Retina (tissue), 1 donor: ENCODE measurements at places on chromosomes 7 and 10.
A peak's percentile ranks its signal among the peaks of the same experiment; 100 is the strongest.

DNA sequence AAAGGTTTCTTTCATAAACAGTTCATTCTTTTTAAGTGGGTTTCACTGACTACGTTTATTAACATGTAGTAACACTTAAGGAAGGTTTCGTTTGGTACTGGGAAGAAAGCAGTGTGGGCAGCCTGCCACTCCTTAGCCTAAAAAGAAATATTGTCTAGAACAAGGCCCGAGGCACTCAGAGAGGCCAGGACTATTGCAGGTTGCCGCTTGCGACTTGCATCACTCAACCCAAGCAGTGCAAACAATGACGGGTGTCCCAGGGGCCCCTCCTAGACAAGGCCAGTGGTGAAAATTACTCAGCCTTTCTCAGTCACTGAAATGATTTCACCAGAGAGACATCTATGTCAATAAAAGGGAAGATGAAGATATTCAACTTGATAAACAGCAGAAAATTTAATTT is 243.9 kb downstream of the SNX13 start:
- DNase-seq, result no peak

DNA sequence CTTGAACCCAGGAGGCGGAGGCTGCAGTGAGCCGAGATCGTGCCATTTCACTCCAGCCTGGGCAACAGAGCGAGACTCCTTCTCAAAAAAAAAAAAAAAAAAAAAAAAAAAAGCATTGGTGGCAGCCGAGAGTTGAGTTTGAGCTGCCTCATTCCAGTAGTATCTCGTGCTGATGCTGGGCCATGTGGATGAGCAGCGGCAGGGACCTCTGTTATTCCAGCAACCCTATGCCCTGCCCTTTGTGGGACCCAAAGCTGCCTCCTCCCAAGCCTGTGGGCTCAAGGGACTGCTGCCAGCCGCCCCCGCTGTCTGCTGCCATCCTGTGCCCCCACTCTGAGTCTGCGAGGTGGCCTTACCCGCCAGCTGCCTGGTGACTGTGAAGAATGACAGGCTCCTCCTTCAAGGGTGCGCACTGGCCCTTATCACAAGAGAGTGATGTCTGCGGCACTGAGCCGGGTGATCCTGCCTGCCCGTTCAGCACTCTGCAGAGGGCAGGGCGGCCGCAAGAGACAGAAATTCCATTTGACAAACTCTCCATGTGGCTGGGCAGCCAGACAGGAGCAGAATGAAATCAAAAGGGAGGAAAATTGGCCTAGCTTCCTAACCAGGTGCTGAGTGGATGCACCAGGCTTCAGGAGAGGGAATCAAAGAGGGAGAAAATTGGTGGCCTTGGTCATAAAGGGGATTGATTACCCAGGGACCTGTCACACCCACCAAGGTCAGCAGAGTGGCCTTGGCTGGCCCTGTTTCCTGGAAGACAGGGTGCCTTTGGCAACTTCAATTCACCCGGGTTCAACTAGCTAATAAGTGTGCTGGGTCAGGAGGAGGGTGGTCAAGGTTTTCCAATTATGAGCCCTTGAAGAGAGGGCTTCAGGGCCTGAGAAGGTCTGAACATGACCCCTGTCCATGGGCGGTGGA is 65.3 kb upstream of the ZMIZ1 start:
- no peak for DNase-seq

DNA sequence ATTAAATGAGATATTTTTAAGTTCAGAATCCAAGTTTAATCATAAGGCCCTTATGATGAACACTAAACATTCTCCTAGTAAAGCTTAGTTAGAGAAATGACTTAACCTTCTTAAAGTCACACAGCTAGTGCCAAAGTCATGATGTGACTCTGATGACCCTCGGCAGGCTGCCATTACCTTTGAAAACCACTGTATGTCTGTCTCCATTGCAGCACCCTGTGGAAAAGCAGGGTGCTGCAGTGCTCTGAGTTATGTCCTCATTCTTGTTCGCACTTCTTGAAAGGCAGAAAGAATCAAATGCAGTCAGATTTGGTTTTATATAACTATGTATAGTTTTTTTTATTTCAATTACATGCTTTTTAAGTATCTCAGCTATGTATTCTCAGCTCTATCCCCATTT is 105.0 kb downstream of the PHTF2 start:
- no peak for DNase-seq

DNA sequence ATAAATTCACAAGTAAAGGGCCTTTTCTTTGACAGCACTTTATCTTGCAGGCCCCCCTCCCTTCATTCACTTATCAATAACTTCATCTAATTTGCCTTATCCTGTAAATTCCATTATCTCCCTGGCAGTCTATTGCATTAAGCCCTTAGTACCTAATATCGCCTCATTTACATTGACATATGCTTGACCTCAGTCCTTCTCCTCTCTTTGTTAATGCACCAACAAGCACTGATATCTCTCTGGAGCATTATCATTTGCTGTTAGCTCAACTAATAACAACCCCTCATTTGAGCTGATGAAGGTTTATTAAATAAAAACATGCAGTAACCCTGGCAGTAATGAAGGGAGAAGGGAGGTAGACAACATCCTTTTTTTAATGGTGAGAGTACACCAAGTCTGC is 46.8 kb downstream of the EXOC4 start:
- DNase-seq, result no peak

GRCh38 chr10:72126184-72126871 is 38.0 kb upstream of the SPOCK2 start:
- no peak for DNase-seq

GRCh38 chr10:126867567-126868365 is 37.5 kb upstream of the DOCK1 start:
- DNase-seq, result no peak

GRCh38 chr10:44902941-44903545 is 8.1 kb upstream of the TMEM72 start:
- DNase-seq, result peak; percentile 76

GRCh38 chr10:79137826-79138225 is 69.1 kb downstream of the ZMIZ1 start:
- DNase-seq, result no peak

DNA sequence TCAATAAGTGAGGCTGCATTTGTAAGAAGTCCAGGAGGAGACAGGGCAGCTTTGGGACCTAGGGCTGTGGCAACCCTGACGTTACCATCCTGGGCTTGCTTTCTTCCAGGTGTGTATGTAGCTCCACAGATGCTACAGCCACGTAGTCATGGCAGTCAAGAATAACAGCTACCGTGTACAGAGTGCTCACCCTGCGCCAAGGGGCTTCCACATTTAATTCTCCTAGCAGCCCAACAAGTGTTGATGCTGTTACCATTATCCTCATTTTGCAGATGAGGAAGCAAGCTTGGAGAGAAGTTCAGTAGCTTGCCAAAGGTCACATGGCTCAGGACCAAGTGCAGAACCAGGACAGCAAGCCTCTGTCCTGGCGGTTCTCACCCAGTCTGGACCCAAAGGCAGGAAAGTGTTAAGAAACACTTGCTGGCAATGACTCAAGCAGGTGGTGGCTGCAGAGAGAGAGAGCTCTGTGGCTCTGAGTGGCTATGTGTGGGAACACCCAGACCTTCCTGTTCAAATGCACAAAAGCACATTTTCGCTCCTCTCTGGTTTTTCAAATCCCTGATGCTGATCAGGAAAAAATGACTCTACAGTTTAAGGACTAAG is 89.8 kb downstream of the CREM start:
- no peak for DNase-seq

- DNase-seq, result no peak
Measured at GRCh38 chr7:23687011-23687410, 7.0 kb downstream of the FAM221A start.

GRCh38 chr7:76292213-76292573 is 10.3 kb upstream of the HSPB1 start:
- no peak for DNase-seq

GRCh38 chr10:28241741-28242399 is 61.0 kb downstream of the MPP7 start:
- peak; percentile 52 for DNase-seq

GRCh38 chr7:131124001-131124629 is 203.6 kb upstream of the MKLN1 start:
- DNase-seq, result no peak

GRCh38 chr7:116322541-116322940 is 112.2 kb downstream of the TES start:
- no peak for DNase-seq

DNA sequence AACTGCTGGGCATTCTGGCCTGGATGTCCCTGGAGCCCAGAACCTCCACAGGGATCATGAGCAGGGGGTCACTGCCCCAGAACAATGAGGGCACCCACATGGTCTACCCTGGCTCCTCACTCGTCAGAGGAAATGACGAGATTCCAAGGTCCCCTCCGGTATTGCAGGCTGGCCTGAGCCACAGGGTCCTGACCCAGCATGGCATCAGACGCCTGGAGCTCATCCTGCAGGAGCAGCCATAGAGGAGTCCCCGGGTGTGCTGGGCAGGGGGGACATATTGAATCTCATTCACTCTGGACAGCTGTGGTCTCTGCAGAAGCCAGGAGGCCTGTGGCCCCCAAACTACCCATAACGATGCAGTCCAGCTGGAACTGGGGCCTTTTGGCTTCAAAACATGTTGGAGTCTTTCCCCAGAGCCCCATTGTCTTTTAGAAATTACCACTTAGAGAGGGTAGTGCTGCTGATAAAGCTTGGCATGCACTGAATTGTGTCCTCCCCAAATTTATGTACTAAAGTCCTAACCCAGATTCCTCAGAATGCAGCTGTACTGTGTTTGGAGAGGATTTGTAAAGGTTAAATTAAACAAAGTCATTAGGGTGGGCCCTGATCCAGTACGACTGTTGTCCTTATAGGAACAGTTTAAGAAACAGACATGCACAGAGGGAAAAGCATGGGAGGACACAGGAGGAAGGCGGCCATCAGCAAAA is 27.7 kb downstream of the ANXA8 start:
- DNase-seq, result peak; percentile 17

- DNase-seq, result no peak
Measured at GRCh38 chr7:45186261-45186813, 28.7 kb downstream of the RAMP3 start.

GRCh38 chr7:18459484-18460245 is 35.9 kb upstream of the HDAC9 start:
- no peak for DNase-seq

DNA sequence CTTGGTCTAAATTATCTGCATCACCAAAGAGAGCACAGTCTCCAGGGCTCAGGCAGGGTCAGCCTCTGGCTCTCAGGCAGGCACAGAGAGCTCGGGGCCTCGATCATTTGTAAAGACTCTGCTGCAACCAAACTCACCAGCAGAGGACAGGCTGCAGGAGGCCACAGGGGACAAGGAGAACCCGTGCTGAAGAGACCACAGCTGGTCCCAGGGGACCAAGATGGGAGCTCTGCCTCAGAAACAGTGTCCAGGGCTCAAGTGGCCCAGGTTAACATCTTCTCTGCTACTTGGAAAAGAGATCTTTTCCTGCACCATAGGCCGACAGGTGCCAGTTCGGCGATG is 543.2 kb downstream of the PTPRN2 start:
- DNase-seq, result peak; percentile 24

GRCh38 chr7:81013083-81013817 is 94.4 kb upstream of the SEMA3C start:
- DNase-seq, result no peak

GRCh38 chr10:89625041-89625765 is 19.8 kb downstream of the PANK1 start:
- peak; percentile 28 for DNase-seq

- DNase-seq, result peak; percentile 15
Measured at GRCh38 chr10:122458693-122459092, 2.7 kb upstream of the HTRA1 start.

DNA sequence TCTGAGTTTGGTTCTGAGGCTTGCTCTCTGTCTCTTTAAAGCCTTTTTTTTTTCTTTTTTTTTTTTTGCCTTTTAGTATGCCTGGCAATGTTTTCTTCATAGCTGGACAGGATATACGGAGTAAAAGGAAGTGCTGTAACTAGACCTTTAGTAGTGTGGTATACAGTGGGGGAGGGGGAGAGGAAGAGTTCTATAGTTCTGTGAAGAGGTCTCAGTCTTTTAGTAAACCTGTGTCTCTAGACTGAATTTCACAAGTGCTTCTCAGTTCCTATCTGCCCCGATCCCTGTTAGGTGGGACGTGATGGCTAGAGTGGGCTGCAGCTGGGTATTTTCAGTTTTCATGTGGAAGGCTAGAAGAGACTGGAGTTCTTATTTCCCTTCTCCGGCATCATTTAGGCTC is 3.1 kb upstream of the ABCC2 start:
- no peak for DNase-seq

GRCh38 chr10:132654708-132655661 is 117.4 kb downstream of the INPP5A start:
- DNase-seq, result peak; percentile 94

DNA sequence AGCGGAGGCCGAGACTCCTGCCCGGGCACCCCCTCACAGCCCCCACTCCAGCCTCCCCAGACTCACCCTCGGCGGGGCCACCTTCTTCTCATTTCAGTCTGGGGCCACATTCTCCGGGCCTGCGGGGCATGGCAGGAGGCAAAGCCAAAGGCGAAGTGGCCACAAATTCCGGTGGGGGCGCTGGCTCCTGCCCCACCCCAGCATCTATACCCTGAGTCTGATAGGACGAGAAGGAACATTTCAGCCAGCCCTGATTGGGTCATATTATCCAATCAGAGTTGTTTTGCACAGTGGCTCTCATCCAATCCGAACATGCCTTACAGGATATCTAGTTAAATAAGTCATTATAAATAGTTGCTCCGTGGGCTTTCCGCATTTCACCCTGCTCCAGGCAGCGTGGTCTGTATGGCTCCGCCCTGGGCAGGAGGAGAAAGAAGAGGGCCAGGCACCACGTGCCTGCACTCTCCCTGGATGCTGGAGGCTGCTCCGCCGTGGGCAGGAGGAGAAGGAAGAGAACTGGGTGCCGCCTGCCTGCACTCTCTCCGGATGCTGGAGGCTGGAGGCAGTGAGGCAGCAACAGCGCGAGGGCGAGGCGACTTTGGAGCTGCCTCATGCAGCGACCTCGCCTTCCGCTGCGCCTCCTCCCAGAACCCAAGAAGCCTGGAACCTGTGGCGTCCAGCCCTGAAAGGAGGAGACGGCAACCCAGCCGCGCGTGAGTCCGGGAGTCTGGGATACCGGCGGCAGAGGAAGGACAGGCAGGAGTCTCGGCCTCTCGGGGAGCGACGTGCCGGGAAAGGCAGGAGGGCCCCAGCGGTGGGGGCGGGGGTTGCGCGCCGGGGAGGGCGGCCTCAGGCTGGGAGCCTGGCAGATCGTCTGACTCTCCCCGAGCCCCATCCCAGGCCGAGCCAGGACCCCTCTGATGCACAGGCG is 162.9 kb downstream of the ZNF33B start:
- peak; percentile 69 for DNase-seq

GRCh38 chr10:47326306-47326926 is 4.2 kb downstream of the GDF2 start:
- no peak for DNase-seq

DNA sequence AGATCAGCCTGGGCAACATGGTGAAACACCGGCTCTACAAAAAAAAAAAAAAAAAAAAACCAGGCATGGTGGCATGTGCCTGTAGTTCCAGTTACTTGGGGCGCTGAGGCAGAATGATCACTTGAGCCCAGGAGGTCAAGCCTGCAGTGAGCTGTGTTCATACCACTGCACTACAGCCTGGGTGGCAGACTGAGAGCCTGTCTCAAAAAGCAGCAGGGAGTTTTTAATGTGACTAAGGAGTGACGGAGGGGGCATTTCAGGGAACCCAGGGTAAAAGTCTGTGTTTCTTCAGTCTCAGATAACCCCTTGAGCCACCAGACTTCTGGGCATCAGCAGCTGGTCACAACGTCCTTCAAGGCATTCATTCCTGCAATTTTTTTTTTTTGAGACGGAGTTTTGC is 2.2 kb upstream of the C10orf95 start:
- DNase-seq, result no peak
